Activated effector memory CD4-positive, alpha-beta T cell treated with anti-CD3 and anti-CD28 coated beads, Interleukin-2, amount 50 U/mL, for 16 hours (primary cell): ENCODE measurements at places on chromosomes 12 and 14.
A peak's percentile ranks its signal among the peaks of the same experiment; 100 is the strongest.

GRCh38 chr12:90969346-90969745 lies 14.4 kb upstream of the CCER1 start:
- no peak for DNase-seq

DNA sequence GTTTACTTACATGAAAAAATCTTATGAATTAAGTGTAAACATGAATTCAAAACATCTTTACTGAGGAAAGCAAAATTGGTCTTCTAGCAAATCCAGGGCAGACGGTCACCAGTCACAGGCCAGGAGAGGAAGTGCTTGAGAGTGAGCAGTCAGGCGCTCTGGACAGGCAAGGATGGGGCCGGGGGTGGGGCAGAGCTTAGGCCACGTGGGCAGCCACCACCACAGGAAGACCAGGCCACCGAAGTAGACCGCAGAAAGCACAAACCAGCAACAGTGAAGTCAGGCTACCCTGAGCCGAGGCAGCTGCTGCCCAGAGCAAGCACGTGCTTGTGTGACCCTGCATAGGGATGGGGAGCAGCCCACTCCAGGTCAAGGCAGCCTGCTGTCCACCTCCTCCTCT lies 33.5 kb downstream of the SLC6A12 start:
- DNase-seq = no peak

- DNase-seq = no peak
Measured at GRCh38 chr12:95257541-95257940, 39.9 kb downstream of the VEZT start.

GRCh38 chr14:21334202-21334906 lies 49.5 kb downstream of the SUPT16H start:
- no peak for DNase-seq

DNA sequence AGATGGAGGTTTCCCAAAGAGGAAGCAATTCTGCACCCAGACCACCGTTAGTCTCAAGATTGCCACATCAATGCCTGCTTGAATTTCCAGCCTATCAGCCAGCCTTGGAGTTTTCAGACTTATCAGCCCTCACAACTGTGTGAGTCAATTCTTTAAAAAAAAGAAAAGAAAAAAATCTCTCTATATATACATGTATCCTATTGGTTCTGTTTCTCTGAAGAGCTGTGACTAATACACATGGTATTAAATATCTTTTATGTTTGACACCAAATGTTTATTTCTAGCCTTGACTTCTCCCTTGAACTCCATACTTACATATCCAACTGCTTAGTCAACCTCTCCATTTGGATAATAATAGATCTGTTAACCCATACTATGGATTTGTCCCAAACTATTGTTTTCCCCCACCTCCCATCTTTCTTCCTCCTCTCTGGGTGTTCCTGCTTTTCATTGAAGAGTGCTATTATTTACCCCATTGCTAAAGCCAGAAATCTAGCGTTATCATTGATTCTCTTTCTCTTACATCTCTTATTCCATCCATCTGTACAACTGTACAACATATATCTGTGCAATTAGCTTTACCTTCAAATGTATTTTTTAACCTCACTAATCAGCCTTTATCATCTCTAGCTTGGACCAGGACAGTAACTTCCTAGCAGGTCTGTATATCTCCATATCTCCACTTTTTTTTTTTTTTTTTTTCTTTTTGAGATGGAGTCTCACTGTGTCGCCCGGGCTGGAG lies 22.7 kb upstream of the EID3 start:
- no peak for DNase-seq

DNA sequence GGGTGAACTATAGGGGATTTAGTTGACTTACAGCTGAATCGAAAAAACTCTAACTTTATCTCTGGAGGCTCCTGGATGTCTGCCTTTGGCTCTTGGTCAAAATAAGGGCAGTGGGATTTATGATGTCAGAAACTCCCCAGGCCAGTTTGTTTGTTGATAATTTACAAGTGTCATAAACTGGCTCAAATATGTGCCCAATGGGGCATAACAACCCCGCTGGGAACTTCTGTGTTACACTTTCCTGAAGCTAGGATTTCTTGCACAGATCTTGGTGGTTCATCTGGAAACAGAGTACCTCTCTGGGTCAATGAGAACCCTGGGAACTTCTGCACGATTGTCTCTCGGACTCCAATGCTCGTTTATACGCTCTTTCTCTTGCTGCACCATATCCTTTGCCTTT lies 58.7 kb upstream of the MUCL1 start:
- DNase-seq = no peak

DNA sequence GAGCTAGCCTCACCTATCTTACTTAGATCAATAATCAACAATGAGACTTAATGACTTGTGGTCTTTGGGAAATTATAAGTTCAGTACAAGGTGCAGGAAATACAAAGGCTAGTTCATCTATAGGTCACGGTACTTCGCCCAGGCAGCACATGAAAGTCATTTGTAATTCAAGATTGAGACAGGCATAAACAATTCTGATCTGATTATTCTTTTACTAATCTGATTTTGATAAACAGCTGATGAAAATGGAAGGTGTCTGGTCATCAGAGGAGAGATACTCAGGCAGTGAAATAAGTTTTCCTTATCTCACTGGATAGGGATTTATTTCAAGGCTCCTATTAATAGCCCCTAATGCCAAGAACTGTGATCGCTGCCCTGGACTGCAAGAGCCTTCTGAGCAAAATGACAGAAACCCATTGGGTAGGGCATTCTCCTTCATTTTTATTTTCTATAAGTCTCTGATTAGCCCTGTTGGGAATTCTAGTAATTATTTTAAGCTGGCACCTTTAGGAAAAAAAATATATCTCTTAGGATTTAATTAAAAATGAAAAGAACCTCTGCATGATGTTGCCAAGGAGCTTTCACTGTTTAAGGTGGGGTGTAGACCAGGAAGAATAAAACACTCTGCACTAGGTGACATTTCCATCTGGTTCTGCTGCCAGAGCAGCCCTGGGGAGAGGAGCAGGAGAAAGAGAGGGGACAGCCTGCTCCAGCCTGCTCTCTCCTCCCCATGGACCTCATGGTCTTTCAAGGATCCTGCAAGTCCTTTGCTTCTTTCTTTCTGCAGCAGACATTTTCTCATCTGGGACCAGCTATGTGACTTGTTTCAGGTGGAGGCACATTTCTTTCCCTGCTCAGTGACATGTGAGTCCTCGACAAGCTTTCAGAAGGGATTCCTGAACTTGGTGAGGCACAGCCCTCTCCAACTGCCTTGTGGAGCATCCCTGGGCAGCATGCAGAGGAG lies 44.8 kb downstream of the SSPN start:
- DNase-seq = no peak

DNA sequence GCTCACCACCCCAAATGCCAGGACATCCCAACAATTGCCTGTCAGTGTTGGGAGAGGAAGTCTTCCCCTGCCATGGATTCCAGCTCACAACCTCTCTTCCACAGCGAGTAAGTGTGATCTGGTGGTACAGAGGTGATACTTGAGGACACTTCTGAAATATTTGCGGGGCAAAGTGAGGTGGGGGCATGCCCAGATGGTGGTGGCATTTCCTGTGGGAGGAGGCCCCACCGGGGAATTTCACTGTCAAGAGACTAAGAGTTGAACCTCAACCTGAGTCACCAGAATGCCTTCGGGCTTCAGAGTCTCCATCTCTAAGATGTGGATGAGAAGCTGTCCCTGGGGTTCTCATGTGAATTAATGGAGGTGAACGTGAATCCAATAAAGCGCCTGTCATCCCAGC lies 122.3 kb upstream of the RFLNA start:
- no peak for DNase-seq

GRCh38 chr12:132065609-132066344 lies 78.3 kb downstream of the DDX51 start:
- peak; percentile 39 for DNase-seq

GRCh38 chr12:54700301-54700700 lies 52.1 kb upstream of the DCD start:
- DNase-seq = no peak

DNA sequence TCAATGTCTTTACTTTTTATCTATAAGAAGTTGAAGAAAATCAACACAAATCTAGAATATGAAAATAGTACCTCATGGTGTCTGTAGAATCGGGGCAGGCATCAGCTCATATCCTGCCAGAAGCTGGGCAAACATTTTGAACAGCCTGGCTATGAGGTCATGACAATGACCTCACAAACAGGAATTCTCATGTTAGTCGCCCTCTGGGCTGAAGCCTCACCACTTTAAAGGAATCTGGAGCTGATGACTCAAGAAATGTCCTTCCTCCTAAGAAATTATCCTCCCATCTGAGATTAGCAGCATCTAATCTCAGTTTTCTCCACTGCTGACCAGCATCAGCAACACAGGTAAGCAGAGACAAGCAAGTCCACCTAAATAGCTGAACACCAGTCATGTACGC lies 27.1 kb downstream of the CLIP1 start:
- no peak for DNase-seq

GRCh38 chr12:1553987-1554982 lies 40.1 kb downstream of the FBXL14 start:
- DNase-seq = peak; percentile 72

GRCh38 chr12:115700896-115701465 lies 576.5 kb downstream of the MED13L start:
- DNase-seq = no peak

GRCh38 chr14:56334458-56334857 lies 216.2 kb downstream of the PELI2 start:
- DNase-seq = no peak

DNA sequence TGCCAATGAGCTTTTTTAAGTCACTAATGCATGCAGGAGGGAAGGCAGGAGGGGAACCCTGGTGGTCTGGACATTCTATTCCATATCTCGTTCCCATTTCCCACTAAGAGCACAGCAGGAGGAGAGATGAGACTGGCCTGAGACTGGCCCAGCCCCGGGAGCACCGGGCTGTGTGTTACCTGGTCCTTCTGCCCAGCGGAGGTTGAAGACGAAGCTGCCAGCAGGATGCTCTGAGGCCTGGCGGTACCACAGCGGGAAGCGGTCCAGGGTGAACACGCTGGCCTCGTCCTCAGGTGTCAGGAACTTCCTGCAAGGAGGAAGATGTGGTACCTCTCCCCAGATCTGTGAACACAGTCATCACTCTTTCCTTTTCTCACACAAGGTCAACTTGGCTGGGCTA lies 23.9 kb downstream of the LRTM2 start:
- peak; percentile 16 for DNase-seq

- DNase-seq = no peak
Measured at GRCh38 chr14:24086193-24086955, 7.7 kb upstream of the PCK2 start.

GRCh38 chr12:30774599-30774998 lies 19.8 kb upstream of the CAPRIN2 start:
- no peak for DNase-seq

DNA sequence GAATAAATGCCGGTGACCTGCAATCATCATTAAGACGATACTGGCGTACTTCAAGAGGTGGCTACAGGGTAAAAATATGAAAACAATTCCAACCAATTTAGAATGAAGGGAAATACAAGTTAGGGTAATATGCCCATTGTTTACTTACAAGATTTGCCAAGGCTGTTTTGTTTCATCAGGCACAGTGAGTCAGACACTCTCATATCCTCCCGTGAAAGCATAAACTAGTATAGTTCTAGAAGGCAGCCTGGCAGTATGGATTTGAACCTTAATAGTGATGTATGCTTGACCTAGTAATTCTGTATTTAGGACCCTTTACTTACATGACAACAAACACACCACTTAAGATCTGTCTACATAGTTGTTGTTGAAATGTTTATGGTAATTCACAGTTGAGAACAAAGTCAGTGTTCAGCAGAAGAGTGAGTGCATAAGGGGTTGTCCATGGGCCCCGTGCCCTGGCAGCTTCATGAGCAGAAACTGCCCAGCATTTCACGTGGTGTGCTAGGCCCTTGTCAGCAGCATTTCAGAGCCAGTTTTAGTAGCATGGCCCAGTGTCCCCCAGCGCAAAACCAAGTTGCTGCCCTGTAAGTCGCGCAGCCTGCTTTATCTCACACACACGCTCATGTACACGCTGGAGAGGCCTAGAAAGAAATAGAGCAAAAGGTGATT lies 80.8 kb downstream of the EP400 start:
- no peak for DNase-seq

- no peak for DNase-seq
Measured at GRCh38 chr12:59142183-59142790, 222.0 kb upstream of the LRIG3 start.

GRCh38 chr12:5796171-5796958 lies 148.7 kb downstream of the ANO2 start:
- no peak for DNase-seq

- no peak for DNase-seq
Measured at GRCh38 chr14:21264025-21264801, 5.0 kb downstream of the HNRNPC start.

GRCh38 chr14:33534104-33534503 lies 416.8 kb downstream of the EGLN3 start:
- DNase-seq = no peak

DNA sequence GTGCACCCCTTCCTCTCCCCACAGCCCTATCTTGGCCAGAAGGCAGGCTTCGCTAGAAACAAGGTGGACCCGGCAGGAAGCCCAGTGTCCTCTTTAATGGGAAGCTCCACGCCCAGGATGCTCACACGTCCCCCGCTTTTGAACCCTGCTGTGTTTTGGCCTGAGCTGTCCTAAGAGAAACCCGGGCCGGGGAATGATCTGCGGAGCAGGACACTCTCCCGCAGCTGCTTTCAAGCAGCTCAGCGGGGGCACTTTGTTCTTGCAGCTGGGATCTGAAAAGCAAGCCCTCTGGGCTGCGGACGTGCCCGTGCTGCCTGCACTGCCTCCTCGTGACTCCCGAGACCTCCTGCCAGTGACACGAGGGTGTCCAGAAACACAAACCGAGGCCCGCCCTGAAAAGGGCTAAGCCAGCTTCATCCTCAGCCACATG lies 30.0 kb downstream of the SCARB1 start:
- no peak for DNase-seq

DNA sequence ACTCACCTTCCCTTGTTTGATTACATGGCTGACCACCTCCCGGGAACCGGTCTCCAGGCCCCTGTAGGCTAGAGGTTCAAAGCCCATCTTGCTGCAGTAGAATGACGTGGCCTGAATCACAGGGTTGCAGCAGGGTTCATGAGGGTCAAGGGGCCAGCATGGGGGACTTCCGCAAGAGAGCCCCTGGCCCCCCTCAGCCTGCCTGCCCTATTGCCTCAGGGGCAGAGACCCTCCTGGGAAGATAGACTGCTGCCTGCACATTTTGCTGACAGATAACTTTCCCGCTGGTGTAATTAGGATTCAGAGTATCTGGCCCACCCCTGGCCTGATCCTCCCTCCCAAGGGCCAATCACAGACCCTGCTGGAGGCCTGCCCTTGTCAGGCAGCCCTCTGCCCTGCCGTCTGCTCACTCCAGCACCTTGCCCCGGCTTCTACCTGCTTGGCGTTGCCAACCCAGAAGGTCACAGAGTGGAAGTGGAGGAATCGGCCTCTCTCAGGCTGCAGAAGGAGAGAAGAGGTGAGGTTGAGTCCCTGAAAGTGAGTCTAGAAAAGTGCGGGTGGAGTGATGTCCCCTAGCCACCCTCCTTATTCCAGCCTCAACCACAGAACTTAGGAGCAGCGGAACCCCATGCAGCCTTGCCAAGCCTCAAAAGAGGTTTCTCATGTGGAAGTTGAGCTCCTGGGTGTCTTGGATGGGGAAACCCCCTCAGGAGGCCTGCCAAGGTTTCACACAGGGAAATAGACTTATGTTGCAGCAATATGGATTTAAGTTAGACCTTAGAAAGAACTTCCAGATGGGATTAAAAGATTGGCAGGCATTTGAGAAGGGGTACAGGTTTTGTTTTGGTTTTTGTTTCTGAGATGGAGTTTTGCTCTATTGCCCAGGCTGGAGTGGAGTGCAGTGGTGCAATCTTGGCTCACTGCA lies 1.1 kb downstream of the HPD start:
- DNase-seq = no peak

- no peak for DNase-seq
Measured at GRCh38 chr14:83347874-83348273, 1814.2 kb upstream of the SEL1L start.

GRCh38 chr12:68279227-68280054 lies 26.0 kb upstream of the IL22 start:
- DNase-seq = no peak
